Upper lobe of left lung (tissue), 6 donors: ENCODE measurements at places on chromosomes 12 and 14. TPM values are rescaled to one million over a fixed set of nuclear protein-coding genes. Genes with fewer than 3 reads are reported as not detected.

GRCh38 chr14:29648045-29648444 is 279.6 kb downstream of the PRKD1 start:
- peaks cover 4% of the 10 kb centered on the region for H3K4me1 ChIP-seq
- no peak for DNase-seq
- no peaks in the 10 kb centered on the region for H3K27me3 ChIP-seq
- H3K36me3 ChIP-seq: no peaks in the 10 kb centered on the region
- H3K4me3 ChIP-seq: no peak overlapping the region

GRCh38 chr14:75015496-75015895 is 12.8 kb downstream of the EIF2B2 start:
- peaks cover 66% of the 10 kb centered on the region for H3K36me3 ChIP-seq
- peak; percentile 29 for DNase-seq
- no peak overlapping the region for H3K4me3 ChIP-seq
- no peaks in the 10 kb centered on the region for H3K4me1 ChIP-seq
- H3K27ac ChIP-seq: no peak overlapping the region
- H3K27me3 ChIP-seq: no peaks in the 10 kb centered on the region

- DNase-seq: no peak
- H3K4me1 ChIP-seq: no peaks in the 10 kb centered on the region
- H3K4me3 ChIP-seq: peak overlapping the region; percentile 54
- no peaks in the 10 kb centered on the region for H3K36me3 ChIP-seq
- peak overlapping the region; percentile 83 for H3K27ac ChIP-seq
- H3K27me3 ChIP-seq: no peaks in the 10 kb centered on the region
These were observed 20.9 kb upstream of the GNS start for GRCh38 chr12:64780132-64780530.

- no peaks in the 10 kb centered on the region for H3K27me3 ChIP-seq
- H3K27ac ChIP-seq: no peak overlapping the region
- peak; percentile 51 for DNase-seq
- H3K4me3 ChIP-seq: no peak overlapping the region
- H3K4me1 ChIP-seq: no peaks in the 10 kb centered on the region
These were observed 40.5 kb upstream of the KCNA5 start for GRCh38 chr12:5003025-5003666.

DNA sequence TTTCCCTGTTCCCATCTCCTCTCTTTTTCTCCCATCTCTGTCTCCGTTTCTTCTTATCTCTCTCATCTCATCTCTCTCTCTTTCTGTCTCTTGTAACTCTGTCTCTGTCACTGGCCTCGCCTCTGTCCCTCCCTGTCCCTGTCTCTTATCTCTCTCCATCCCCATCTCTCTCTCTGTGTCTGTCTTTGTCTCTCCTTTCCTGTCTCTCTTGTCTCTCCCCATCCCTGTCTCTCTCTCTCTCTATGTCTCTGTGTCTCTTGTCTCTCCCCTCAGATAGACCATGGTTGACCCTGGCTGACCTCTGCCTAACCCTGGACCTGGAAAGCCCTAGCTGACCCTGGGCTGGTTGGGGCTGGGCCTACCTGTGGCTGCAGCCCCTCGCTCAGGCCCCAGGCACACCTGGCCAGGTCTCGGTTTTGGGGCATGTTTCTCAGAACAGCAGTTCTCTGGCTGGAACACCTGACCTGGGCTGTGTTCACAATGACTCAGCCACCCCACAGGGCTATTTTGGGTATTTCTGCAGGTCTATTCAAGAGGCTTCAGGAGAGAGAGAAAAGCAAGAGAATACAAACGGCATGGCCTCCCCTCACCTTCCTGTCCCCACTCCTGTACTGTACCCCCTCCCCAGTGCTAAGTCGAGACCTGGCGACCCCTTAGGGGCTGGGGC is 174.4 kb downstream of the TMEM121 start:
- no peak for DNase-seq
- no peak overlapping the region for H3K4me3 ChIP-seq
- no peak overlapping the region for H3K27ac ChIP-seq
- no peaks in the 10 kb centered on the region for H3K4me1 ChIP-seq
- no peaks in the 10 kb centered on the region for H3K27me3 ChIP-seq

- H3K4me1 ChIP-seq: no peaks in the 10 kb centered on the region
- no peak overlapping the region for H3K27ac ChIP-seq
- H3K4me3 ChIP-seq: no peak overlapping the region
These were observed 54.3 kb downstream of the DENND5B start for GRCh38 chr12:31536672-31537071.

GRCh38 chr12:92859650-92860386 is 69.3 kb downstream of the EEA1 start:
- H3K27me3 ChIP-seq: no peaks in the 10 kb centered on the region
- no peak for DNase-seq
- no peak overlapping the region for H3K4me3 ChIP-seq
- H3K27ac ChIP-seq: no peak overlapping the region

DNA sequence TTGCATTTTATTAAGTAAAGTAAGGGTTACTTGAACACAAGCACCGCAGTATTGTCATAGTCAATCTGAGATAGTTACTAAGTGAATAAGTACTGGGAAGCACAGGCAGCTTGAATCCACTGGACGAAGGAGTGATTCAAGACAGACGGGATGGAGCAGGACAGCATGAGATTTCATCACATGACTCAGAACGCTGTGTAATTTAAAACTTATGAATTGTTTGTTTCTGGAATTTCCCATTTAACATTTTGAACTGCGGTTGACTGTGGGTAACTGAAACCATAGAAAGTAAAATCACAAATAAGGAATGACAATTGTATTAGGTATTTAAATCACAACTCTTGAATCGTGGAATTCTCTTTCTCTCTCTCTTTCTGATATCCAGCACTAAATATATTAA is 1630.4 kb upstream of the SEL1L start:
- no peaks in the 10 kb centered on the region for H3K4me1 ChIP-seq
- no peak overlapping the region for H3K4me3 ChIP-seq
- no peak overlapping the region for H3K27ac ChIP-seq
- DNase-seq: no peak
- H3K36me3 ChIP-seq: no peaks in the 10 kb centered on the region

Gene NPFF
- total RNA-seq: not detected

Gene NAV3
- 11.5 TPM for total RNA-seq

Gene KCNK10
- not detected for total RNA-seq
